ENCODE measurements at places on chromosomes 11 and 22.

DNA sequence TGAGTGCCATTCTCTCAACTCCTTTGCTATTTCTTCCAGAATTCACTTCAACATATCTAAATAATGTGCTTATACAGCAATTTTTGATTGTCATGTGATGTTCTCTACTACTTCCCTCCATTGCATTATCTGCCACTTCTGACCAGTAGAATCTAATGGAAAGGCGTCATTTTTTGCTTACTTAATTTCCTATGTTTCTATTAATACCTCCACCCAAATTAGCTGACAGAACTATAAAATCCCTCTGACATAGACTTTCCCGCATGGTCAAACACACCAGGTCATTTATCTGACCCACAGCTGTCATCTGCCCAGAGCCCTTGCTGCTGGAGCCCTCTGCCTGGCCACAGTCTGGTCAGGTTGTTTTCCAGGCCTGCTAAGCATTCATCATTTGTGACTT lies 258.6 kb upstream of the NARS2 start:
- DNase-seq: no peak

DNA sequence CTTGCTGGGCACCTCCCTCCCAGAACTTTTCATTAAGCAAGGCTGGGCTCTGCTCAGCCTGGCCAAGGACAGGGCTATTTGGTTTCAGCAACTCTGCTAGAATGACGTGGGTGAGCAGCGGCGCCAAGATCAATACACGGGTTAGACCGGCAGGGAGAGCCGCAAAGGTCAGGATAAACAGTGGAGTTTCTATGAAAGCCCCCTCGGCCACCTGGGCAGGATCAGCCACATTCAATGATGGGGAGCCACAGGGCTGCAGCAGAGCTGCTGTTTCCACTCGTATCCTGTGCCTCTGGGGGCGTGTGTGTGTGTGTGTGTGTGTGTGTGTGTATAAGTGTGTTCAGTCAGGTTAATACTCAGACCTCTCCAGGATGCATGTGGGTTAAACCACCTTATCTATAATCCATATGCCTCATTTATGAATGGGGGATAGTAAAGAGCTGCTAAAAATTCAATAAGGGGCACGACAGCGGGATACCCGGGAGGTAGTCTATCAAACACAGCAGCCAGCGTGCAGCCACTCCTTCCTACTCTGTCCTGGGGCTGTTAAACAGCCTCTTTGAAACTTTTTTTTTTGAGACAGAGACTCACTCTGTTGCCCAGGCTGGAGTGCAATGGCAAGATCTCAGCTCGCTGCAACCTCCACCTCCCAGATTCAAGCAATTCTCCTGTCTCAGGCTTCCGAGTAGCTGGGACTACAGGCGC lies 34.8 kb downstream of the MYH9 start:
- DNase-seq: no peak

DNA sequence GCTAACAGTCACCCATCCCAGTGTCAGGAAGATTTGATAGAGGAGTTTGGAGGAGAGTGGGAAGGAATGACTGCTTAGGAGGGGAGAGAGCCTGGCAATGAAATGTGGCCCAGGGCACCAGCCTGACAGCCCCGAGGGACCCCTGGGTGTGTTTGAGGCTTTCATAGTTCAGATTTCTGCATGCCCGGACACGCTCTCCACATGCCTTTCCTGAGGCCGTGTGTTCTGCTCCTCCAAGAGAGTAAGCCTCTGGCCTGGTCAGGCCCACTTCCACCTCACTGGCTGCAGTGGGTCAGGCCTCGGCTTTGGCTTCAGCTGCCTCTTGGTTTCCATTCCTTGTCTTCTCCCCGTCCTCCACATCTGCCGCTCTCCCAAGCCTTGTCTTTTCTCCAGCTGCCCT lies 78.4 kb downstream of the C22orf31 start:
- DNase-seq: no peak

GRCh38 chr22:17161991-17162390 lies 2.9 kb upstream of the HDHD5 start:
- DNase-seq: no peak
